Kidney (tissue), 22 donors: ENCODE measurements at places on chromosomes 11 and 22.
A peak's percentile ranks its signal among the peaks of the same experiment; 100 is the strongest.

DNA sequence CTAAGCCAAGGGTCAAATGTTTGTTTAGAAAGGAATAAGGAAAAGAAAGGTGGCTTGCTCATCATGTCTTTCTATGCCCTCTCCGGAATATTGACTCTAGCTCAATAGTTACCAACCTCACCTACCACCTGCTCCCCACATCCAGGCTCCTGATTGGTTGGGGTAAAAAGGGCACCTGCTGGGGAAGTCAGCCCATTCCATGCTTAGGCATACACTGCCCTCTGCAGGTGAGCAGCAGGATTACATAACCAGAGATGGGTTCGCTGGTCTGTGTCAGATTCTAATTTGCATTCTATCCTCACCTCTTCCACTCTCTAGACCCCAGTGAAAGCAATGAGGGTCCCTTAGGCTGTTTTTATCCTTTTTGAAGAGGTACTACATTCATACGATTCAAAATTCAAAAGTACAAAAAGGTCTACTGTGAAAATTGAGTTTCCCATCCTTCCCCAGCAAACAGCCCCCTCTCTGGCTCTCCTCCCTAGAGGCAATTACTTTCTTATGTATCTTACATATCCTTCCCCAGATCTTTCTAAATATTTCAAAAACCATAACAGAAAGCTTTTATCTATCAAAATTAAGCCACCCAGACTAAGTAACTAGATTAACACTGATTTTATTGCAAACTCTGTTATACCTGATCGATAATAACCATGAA, 98.0 kb upstream of the ASPHD2 start:
- peak; percentile 55 for DNase-seq

DNA sequence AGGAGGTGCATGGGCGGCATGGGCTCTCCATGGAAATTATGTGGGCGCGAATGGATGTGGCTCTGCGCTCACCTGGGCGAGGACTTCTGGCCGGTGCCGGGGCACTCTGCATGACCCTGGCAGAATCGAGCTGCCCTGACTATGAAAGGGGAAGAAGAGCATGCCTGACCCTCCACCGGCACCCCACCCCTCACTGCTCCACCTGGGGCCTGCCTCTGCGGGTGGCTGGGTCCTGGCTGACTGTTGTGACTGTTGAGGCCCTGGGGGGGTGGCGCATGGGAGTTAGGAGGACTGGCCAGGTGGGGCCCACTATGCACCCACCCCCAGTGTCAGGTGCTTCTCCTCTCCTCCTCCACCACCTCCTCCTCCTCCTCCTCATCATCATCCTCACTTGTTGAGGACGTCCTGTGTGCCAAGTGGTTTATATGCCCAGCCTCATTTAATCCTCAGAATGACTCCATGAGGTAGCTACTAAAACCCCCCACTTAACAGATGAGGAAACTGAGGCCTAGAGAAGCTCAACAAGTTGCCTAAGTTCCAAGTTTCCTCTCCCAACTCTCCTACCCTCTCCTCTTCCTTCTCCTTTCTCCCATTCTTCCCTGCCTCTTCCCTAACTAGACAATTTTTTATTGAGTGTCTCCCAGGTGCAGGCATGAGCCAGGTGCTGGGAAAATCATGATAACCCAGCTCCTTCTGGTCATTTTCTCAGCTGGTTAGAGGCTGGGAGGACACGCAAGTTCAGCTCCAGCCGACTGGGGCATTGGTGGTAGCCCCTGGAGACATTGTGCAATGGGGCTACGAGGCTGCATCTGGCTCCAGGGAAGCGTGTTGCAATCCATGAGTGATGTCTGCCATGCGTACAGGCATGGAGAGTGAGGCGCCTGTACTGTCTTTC, 2.3 kb downstream of the MYEOV start:
- DNase-seq, result peak; percentile 84

- DNase-seq, result no peak
These were observed 56.1 kb downstream of the HSD17B12 start for GRCh38 chr11:43736502-43737200.

GRCh38 chr11:9092072-9092471, 673 bp upstream of the SCUBE2 start:
- no peak for DNase-seq

GRCh38 chr11:21411104-21411503, 741.7 kb downstream of the NELL1 start:
- DNase-seq, result no peak

DNA sequence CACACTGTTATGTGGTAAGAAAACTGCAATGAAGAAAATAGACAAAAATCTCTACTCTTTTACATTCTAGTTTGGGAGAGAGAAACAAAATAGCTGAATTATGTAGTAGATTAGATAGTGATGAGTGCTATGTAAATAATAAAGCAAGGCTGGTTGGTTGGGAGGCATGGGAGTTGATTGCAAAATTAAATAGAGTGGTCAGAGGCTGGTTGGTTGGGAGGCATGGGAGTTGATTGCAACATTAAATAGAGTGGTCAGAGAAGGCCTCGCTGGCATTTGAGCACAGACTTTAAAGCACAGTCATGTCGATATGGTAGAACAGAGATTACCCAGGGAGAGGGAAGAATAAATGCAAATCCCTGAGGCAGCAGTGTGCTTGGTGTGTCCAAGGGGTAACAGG, 22.4 kb downstream of the SIK2 start:
- DNase-seq, result no peak

DNA sequence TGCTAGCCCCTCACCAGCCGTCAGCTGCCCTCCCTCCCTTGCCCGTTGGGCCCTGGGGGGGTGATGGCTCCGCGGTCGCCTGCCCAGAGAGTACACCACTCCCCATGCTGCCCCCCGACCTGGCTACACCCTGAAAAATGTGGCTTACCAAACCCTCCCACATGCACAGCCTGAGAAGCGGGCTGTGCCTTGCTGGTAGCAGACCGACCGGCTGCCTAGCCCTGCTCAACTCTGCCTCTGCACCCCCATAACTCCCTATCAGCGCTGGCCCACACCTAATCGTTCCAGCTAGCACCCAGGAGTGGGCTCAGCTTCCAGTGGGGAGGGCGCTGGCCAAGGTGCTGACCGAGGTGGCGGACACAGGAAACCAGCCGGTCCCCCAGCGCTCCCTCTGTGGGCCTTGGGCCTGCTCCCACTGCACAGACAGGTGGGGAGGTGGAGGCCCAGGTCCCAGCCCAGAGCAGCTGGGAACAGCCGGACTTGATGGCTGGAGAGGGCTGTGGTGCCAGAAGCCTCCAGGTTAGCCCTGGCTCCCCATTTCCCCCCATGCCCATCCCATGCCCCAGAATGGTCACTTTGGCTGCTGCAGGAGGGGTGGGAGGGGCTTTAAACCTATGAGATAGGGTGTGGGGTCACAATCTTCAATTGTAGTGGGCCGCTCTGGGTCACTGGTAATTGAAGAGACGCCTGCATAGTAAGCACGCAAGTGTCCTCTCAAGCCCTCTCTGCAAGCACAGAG, 32.1 kb upstream of the PRODH start:
- DNase-seq, result peak; percentile 76

DNA sequence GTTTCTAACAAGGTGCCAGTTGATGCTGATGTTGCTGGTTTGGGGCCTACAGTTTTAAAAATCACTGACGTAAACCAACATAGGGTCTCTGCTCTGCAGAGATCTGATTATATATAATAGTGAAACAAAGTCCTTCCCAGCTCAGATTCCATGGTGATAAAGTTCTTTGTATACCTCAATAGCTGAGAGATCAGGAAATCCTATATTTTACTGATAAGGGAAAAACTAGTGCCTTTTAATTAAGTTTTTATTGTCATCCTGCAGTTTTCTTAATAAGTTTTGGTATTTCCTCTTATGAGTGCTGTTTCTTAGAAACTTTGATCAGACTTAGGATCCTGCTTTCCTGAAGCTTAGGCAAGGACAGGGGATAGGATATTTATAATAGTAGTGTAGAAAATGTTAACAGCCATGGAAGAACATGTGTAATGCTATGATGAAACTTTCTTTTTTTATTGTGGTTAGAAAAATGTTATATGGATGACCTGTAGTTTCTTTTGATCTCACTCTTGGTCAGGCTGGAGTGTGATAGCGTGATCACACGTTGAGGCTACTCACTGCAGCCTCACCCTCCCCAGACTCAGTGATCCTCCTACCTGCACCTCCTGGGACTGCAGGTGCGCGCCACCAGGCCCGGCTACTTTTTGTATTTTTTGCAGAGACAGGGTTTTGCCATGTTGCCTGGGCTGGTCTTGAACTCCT, 14.1 kb downstream of the CAPRIN1 start:
- DNase-seq, result no peak

DNA sequence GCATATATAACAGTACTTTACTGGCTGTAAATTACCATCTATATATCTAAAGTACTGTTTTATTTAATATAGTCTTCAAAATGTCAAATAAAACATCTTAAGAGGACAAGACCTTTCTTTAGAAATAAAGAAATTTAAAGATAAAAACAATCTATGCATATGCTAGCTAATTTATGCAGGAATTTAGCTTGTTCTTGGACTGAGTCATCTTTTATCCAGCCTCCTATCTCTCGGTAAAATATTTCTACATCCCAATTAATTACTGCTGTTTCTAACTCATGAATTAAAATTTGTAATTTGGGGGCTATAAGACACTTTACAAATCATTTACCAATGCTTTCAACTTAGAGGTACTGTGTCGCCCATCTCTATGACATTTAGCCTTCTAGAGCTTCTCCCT, 72.8 kb upstream of the DDI1 start:
- DNase-seq, result no peak

GRCh38 chr11:1796413-1797011, 32.8 kb upstream of the CTSD start:
- no peak for DNase-seq

DNA sequence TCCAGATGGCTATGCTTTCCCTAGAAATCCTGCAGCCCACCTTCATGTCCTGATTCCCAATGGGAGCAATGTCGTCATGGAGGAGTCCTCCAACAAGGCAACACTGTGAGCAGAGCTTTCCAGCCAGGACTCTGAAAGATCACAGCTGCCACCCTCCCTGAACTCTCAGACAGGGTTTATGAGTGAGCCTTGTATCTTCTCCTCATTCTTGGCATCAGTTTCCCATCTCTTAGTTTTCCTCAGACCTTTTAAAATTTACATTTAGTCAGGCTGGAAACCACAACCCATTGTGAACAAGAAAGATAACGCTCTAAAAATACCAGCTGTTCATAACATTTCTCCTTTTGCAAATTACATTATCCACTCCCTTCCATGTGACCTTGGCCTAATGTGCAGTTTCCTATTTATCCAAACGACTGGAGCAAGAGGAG, 15.6 kb upstream of the LYVE1 start:
- peak; percentile 46 for DNase-seq

- no peak for DNase-seq
These were observed 13.5 kb upstream of the FTH1 start for GRCh38 chr11:61980783-61981541.
